T-helper 17 cell (primary cell): ENCODE measurements at places on chromosomes 16 and 17. TPM values are rescaled to one million over a fixed set of nuclear protein-coding genes. Genes with fewer than 3 reads are reported as not detected.

DNA sequence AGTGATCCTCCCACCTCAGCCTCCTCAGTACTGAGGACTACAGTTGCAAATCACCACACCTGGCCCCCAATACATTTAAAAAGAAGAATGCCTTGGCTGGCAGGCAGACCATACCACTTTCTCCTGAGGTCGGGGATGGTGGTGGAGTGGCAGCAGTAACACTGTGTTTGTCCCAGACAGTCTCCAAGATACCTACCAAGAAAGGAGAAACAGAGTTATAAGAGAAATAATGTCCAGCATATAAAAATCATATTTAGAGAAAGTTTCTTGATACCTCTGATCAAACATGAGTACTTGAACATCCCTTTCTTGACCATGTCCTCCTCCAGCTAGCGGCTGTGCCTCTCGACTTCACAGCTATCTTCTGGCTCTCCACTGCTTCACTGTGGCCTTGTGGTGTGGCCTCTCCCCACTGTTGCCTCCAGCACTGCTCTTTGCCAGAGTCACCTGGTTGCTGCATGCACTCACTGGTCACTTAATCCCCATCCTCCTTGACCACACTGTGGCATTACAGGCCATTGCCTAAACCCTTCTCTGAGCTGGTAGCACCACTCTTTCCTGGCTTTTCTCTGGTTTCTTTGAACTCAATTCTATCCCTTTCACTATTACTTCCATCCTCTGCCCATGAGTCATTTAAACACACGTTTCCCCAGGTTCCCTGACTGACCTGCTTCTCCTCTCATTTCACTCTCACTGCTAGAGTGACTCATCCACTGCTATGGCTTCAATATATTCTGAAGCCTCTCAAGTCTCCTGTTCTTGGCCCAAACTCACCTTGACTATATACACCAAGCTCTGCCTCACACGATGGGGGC lies 45.2 kb downstream of the XPO6 start:
- H3K27me3 ChIP-seq = no peaks in the 10 kb centered on the region
- DNase-seq = no peak
- H3K36me3 ChIP-seq = peaks cover 8% of the 10 kb centered on the region
- H3K4me1 ChIP-seq = peaks cover 43% of the 10 kb centered on the region
- H3K27ac ChIP-seq = peak overlapping the region; percentile 92

GRCh38 chr17:76529224-76530094 lies 8.1 kb downstream of the CYGB start:
- H3K4me3 ChIP-seq = no peak overlapping the region
- no peaks in the 10 kb centered on the region for H3K36me3 ChIP-seq
- peaks cover 6% of the 10 kb centered on the region for H3K4me1 ChIP-seq
- DNase-seq = no peak

- H3K27me3 ChIP-seq = no peaks in the 10 kb centered on the region
- no peak overlapping the region for H3K27ac ChIP-seq
- H3K36me3 ChIP-seq = no peaks in the 10 kb centered on the region
- DNase-seq = no peak
- no peaks in the 10 kb centered on the region for H3K4me1 ChIP-seq
Observed at GRCh38 chr17:69828087-69828486, 246.9 kb upstream of the KCNJ16 start.

- H3K27ac ChIP-seq = no peak overlapping the region
- H3K36me3 ChIP-seq = peaks cover 2% of the 10 kb centered on the region
- H3K4me1 ChIP-seq = no peaks in the 10 kb centered on the region
- DNase-seq = no peak
- H3K27me3 ChIP-seq = peaks cover 41% of the 10 kb centered on the region
- H3K4me3 ChIP-seq = no peak overlapping the region
Observed at GRCh38 chr16:86883583-86884389, 305.4 kb downstream of the FOXL1 start.

DNA sequence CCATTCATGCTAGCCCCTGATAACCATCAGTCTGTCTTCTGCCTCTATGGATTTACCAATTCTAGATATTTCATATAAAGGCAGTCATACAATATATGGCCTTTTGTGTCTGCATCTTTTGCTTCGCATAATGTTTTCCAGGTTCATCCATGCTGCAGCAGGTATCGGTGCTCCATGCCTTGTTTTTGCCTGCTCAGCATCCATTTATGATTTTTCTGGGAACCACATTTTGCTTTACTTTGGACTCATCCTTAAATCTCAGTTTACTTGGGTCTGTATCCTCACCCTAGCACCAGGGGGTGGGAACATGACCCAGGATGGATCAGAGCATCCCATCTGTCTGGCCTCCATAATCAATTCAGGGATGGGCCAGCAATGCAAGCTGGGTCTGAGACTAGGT lies 325.7 kb downstream of the XYLT1 start:
- H3K36me3 ChIP-seq = peaks cover 2% of the 10 kb centered on the region
- H3K27ac ChIP-seq = no peak overlapping the region
- no peak overlapping the region for H3K4me3 ChIP-seq
- no peaks in the 10 kb centered on the region for H3K27me3 ChIP-seq

DNA sequence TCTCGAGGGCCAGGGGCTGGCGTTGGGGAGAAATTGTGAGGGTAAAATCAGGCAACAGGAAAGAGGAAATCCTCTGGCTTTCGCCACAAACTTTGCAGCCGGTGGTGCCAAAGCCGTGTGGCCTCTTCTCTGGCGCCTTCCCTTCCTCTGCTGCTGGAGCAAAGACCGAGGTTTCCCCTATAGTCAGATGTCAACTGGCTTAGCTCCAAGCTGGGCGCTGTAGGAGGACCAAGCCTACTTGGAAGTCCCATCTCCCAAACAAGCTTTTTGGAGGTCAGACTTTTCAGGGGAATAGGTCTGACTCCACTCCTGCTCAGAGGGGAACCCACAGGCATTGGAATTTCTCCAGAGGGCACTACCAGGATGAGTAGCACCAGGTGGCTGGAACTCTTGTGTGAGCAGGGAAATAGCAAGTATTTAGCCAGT lies 5.0 kb downstream of the IGFBP4 start:
- peaks cover 39% of the 10 kb centered on the region for H3K4me1 ChIP-seq
- H3K27ac ChIP-seq = peak overlapping the region; percentile 65
- H3K27me3 ChIP-seq = no peaks in the 10 kb centered on the region
- peak overlapping the region; percentile 31 for H3K4me3 ChIP-seq
- no peak for DNase-seq

GRCh38 chr16:28110479-28110878 lies 47.0 kb upstream of the GSG1L start:
- H3K27me3 ChIP-seq = no peaks in the 10 kb centered on the region
- H3K4me3 ChIP-seq = no peak overlapping the region
- H3K4me1 ChIP-seq = peaks cover 22% of the 10 kb centered on the region
- H3K36me3 ChIP-seq = peaks cover 13% of the 10 kb centered on the region
- peak overlapping the region; percentile 79 for H3K27ac ChIP-seq
- DNase-seq = no peak

The ZKSCAN2 gene
- total RNA-seq = 3.8 TPM

The NGFR gene
- total RNA-seq = 0.52 TPM

The ASIC2 gene
- not detected for total RNA-seq

The UNC13D gene
- total RNA-seq = 164 TPM

The C16orf95 gene
- 2.6 TPM for total RNA-seq

The IRX3 gene
- total RNA-seq = 0.47 TPM

The TBX2 gene
- total RNA-seq = not detected

The HOXB6 gene
- total RNA-seq = not detected
